ENCODE measurements at places on chromosomes 1 and 21.

GRCh38 chr1:31239653-31240241, at the start of gene NKAIN1:
Gene NKAIN1 (minus strand): TSS chr1:31239887. CDS start chr1:31239547, 340 bp downstream.
- DNase-seq = no peak

GRCh38 chr1:78095593-78095992, 49.8 kb downstream of the GIPC2 start:
- DNase-seq = no peak

GRCh38 chr1:245648749-245649522, 494.2 kb downstream of the KIF26B start:
- DNase-seq = no peak

GRCh38 chr1:5873556-5873955, 118.7 kb downstream of the NPHP4 start:
- DNase-seq = no peak

DNA sequence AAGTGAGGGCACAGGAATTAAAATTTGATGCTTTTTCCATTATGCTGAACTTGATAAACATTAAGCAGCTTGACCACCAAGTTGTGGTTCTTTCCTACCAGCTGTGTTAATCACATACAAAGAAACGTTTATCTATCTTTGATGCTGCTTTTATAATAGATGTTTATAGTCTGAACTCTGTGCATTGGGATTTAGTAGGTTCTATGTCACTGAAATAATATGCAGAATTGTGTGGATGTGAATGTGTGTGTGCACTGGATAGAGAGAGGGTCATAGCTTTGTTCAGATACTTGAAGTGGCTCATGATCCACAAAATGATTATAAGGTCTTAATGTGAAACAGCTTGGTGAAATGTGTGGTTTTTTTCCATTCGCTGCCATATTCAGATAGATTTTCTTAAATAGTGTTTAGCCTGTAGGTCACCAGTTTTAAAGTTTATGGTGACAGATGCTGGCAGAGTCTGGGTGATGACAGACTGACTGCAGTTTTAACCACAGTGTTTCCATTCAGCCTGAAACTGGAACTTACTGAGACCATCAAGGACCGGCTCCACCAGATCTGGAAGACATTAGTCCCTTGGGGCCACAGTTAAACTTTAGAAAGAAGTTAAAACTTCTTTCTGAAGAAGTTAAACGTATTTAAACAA, 10.2 kb downstream of the DDI2 start:
- DNase-seq = no peak

- DNase-seq = no peak
These were observed 120.9 kb downstream of the SYT2 start for GRCh38 chr1:202589190-202589930.

- DNase-seq = no peak
These were observed 20.2 kb downstream of the NCMAP start for GRCh38 chr1:24575905-24576587.

DNA sequence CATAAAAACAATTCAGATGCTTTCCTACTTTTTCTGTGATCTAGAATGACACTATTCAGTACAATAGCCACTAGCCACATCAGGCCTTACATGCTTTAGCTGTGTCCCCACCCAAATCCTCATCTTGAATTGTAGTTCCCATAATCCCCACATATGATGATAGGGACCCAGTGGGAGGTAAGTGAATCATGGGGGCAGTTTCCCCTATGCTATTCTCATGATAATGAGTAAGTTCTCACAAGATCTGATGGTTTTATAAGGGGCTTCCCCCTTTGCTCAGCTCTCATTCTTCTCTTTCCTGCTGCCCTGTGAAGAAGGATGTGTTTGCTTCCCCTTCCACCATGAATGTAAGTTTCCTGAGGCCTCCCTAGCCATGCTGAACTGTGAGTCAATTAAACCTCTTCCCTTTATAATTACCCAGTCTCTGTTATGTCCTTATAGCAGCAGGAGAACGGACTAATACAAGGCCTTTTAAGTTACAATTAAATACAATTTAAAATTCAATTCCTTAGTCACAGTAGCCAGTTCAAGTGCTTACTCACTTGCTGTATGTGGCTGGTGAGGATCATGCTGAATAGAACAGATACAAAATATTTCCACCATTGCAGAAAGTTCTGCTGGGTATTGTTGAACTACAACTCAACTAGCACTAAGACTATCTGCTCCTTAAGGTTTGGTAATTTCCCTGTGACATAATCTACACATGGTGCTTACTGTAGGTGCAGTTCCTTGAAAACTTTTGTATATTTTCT, 106.7 kb downstream of the SCMH1 start:
- no peak for DNase-seq
